ENCODE measurements at places on chromosomes 2 and 18.

GRCh38 chr2:80048296-80048695, 256.3 kb downstream of the LRRTM1 start:
- H3K27ac ChIP-seq: no peak overlapping the region
- no peaks in the 10 kb centered on the region for H3K27me3 ChIP-seq
- no peak overlapping the region for H3K4me3 ChIP-seq
- no peaks in the 10 kb centered on the region for H3K36me3 ChIP-seq

- no peak overlapping the region for H3K4me3 ChIP-seq
- DNase-seq: no peak
- H3K27me3 ChIP-seq: no peaks in the 10 kb centered on the region
- H3K4me1 ChIP-seq: no peaks in the 10 kb centered on the region
Measured at GRCh38 chr2:71452565-71452964, 796 bp upstream of the DYSF start.

GRCh38 chr2:26609839-26610277, 31.3 kb downstream of the CIB4 start:
- no peak for DNase-seq
- no peaks in the 10 kb centered on the region for H3K36me3 ChIP-seq
- peaks cover 22% of the 10 kb centered on the region for H3K4me1 ChIP-seq
- no peak overlapping the region for H3K27ac ChIP-seq
- no peak overlapping the region for H3K4me3 ChIP-seq

DNA sequence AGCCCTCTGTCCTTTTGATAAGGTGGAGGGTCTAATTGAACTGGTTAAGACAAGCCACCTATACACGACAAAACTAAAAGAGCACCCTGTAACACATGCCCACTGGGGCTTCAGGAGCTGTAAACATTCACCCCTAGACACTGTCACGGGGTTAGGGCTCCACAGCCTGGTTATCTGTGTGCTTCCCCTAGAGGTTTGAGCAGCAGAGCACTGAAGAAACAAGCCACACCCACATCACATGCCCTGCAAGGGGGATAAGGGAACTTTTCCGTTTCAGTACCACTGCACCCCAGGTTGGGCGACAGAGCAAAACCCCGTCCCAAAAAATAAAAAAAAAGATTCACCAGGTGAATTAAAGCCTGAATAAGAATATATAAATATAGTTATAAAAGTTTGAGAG, 913.7 kb upstream of the ACVR2A start:
- no peak for DNase-seq
- H3K27ac ChIP-seq: no peak overlapping the region
- no peak overlapping the region for H3K4me3 ChIP-seq
- no peaks in the 10 kb centered on the region for H3K4me1 ChIP-seq
- no peaks in the 10 kb centered on the region for H3K27me3 ChIP-seq

DNA sequence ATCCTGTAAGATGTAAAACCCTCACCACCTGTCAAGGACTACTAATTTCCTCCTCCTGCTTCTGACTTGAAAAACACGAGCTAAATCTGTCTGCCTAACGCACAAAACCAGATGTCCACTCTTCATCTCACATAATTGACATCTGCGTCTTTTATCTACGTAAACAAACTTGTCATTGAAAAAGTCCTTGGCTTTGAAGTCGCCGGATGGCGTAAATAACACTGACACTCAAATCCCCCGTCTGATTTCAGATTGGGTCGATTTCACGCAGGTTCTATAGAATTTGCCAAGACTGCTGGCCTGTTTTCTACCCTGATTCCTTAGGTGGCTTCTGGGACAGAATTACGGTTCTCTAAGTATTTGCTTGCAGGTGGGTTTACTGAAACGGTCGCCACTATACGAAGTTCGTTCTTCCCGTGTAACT, 539 bp upstream of the MOB4 start:
- no peak for DNase-seq
- H3K4me3 ChIP-seq: peak overlapping the region; percentile 82
- no peaks in the 10 kb centered on the region for H3K36me3 ChIP-seq
- H3K27ac ChIP-seq: peak overlapping the region; percentile 84
- no peaks in the 10 kb centered on the region for H3K4me1 ChIP-seq
